ENCODE measurements at places on chromosomes 5 and 9.

GRCh38 chr5:57937025-57937424, 454.4 kb upstream of the ACTBL2 start:
- no peak for DNase-seq

DNA sequence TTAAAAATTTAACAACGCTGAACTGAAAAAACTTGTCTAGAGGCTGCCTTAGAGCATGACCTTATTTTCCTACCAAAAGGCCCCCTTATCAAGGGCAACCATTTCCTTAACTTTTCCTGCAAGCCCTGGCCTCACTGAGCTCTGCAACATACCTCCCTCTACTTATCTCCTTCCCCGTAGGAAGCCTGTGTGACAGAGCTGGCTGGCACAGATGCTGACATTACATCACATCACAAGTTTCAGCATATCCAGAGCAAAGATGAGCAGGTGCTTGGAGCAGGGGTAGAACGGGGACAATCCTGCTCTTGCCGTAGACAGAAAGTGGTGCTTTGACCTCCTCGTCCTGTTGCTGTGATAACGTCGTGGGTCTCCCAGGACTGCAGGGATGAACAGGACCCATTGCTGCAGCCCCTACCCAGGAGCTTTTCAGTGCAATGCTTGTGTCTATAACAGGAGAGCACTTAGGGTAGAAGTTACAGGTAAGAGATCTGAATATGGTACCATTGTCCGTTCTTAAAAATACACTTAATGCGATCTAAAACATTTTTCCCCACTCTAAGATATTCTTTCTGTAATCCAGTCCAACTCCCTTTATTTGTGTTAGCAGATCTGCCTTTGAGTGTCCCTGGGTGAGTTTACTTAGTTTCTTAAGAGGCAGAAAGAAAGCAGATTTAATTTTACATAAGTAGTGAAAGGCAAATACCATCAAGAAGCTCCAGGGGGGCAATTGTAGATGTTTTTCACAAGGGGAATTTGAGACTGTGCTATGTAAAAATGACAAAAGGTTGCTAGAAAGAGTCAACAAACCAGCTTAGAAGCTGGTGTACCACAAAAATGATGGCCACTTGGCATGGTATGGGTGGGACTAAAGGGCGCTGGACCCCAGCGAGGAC, 101.9 kb upstream of the EFNA5 start:
- no peak for DNase-seq

GRCh38 chr5:113054899-113055298, 78.3 kb downstream of the DCP2 start:
- no peak for DNase-seq

GRCh38 chr5:73284220-73284795, 111.3 kb downstream of the TMEM174 start:
- no peak for DNase-seq

GRCh38 chr5:19314840-19315239, 673.2 kb downstream of the CDH18 start:
- DNase-seq, result no peak

GRCh38 chr5:10339958-10340357, 13.5 kb upstream of the MARCHF6 start:
- no peak for DNase-seq

GRCh38 chr5:178625679-178626483, 969 bp downstream of the CLK4 start:
- DNase-seq, result peak; percentile 49

DNA sequence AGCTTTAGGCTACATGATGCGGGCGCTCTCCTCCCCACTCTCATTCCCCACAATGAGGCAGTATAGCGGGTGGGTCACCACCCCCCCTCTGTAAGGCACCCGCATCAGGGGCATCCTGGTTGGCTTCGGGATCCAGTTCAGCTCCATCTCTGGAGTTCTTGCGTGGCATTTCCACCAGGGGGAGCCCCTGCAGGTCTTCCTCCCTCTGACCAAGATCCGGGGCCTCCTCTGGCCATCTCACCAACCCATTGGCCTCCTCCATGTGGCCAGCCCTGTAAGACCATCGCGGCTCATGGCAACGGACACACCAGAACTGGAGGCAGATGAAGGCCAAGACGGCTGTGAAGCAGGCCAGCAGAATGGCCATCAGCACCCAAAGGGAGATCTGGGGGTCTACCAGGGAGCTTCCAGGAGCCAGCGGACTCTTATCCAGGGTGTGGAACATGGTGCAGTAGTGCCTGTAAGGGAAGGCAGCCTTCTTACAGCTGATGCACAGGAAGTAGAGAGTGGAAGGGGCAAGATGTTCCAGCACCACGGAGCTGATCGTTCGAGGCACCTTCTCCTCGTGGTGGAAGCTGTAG, 77.0 kb downstream of the CYFIP2 start:
- DNase-seq, result no peak

- DNase-seq, result no peak
These were observed 21.3 kb downstream of the CCDC69 start for GRCh38 chr5:151202381-151203139.

DNA sequence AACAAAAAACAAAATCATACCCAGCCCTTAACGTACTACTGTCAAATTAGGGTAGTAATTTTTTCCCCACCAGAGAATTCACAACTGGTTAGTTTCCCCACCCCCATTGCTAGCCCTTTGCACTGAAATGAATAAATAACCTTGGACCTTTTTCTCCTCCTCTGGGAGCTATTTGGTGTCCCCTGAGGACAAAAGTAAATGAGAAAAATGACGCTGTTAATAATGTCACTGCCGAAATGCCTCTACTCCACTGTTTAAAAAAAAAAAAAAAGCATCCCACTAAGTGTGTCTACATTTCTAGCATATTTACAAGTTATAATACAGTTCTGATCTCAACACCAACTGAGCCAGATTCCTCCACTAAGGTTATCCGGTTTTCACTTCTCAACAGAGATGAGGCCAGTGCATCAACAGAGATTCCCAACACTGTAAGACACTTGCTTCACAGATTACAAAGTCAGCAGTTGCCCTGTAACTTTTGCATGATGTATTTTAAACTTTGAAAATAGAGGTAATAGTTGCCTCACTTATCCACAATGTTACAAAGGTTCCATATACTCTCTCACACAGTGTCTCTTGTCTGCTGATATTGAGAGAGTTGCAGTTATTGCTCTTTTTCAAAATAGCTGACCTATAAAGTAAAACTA, 5.1 kb upstream of the NFIB start:
- DNase-seq, result no peak

DNA sequence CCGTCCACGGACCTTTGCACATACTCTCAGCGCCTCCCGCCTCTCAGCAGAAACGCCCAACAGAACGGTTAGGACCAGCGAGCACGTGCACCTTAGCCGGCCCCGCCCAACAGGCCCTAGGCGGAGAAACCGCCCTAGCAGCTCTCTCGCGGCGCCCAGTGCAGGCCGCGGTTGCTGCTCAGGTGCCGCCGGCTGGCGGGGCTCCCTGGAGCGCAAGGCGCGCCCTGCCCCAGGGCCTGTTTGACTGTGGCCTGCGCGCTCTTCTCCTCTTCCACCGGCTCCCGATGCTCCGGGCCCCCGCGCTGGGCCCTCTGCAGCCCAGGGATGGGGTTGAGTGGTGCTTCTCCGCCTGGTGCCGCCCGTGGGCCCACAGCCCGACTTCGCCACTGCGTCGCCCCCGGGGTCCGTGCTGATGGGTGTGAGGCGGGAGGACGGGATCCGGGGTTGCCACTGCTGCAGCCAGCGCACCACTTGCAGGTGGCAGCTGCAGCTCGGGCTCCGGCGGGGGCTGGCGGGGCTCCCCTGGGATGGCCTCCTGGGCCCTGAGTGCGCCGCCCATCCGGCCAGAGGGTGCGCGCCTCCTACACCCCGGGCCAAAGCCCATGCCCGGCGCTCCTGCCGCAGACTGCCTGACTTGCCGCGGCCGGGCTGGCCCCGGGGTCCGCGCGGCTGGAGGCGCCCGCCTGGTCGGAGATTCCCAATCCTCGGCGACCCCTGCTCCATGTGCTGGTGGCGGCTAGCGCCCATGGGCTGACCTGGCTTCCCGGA, 1889.4 kb upstream of the CDH9 start:
- no peak for DNase-seq

GRCh38 chr5:7190712-7191250, 205.2 kb upstream of the ADCY2 start:
- no peak for DNase-seq

DNA sequence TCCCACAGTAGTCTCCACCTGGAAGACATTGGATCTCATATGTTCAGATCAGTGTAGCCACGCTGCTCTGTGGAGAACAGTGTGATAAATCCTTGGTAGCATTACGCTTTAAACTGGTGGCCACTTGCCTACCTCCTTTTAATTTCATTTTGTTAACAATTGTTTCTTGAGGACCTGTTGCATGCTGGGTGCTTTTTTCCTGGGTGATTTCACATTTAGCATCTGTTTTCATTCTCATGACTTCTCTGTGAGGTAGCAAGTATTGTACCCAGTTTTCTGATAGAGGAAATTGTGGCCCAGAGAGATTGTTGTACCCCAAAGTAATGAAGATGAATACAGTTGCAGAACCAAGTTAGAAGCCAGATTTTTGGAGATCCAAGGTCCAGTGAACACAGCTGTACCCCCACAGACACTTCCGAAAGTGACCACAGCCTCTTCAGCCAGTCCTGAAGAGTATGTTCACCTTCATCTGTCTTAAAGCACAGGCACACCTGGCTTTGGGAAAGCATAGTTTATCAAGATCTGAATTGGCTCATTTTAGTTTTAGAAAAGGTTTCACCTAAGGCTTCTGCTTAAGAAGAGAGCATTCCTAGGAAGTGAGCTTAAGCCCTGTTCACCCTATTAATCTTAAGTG, 75.2 kb downstream of the F2RL2 start:
- DNase-seq, result no peak

- DNase-seq, result no peak
These were observed 134.9 kb upstream of the FBXL7 start for GRCh38 chr5:15365070-15365469.

GRCh38 chr9:30235068-30235467, 2149.4 kb upstream of the ACO1 start:
- DNase-seq, result no peak

- DNase-seq, result no peak
These were observed 152.0 kb downstream of the MYO10 start for GRCh38 chr5:16784088-16784487.

DNA sequence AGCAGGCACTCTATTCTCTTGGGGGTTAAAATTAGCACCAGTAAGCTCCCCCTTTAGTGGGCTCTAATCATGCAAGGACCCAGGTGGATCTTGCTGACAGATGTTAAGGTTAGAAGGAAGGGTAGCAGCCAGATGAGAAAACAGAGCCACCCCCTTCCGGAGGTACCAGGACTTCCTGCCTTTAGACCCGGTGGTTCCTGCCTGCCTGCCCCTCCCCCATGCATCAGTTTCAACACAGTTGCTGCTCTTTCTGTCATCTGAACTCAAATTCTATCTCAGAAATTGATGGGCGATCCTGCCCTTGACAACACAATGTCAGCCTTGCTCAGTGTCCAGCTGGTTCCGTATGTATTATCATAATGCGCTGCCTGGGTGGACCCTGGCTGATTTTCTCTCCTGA, 287.3 kb downstream of the EBF1 start:
- DNase-seq, result no peak

- DNase-seq, result no peak
These were observed 1.7 kb upstream of the PTPN3 start for GRCh38 chr9:109499631-109500410.

DNA sequence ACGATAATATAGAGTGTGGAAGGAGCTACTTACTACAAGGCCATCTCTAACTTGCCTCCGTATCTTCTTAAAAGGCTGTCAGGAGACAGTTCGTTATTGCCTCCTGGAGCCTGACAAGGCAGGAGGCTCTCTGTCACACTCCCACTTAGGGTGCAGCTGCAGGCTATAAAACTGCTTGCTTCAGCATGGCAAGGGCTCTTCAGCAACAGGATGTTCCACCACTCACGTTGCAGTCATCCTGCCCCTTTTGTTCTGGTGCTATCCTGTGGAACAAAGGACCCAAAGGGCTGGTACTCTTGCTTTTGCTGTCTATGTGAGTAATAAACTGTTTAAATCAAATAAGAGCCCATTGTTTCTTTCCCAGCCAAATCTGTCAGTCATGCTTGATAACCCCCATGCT, 508.9 kb downstream of the NTRK2 start:
- DNase-seq, result no peak

DNA sequence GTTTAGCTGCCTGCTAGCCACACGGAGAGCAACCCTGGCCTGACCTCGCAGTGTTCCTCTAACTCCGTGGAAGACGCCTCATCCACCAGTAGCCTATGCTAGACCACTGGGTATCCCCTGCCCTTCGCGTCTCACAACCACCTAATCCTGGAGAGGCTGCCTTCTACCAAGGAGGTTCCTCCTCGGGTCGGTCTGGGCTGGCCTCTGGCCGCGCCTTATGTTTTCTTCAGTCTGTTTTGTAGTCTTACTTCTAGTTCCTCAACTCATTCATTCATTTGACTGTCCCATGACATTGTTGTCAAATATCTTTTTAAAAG, 1.6 kb upstream of the TPM2 start:
- DNase-seq, result no peak

DNA sequence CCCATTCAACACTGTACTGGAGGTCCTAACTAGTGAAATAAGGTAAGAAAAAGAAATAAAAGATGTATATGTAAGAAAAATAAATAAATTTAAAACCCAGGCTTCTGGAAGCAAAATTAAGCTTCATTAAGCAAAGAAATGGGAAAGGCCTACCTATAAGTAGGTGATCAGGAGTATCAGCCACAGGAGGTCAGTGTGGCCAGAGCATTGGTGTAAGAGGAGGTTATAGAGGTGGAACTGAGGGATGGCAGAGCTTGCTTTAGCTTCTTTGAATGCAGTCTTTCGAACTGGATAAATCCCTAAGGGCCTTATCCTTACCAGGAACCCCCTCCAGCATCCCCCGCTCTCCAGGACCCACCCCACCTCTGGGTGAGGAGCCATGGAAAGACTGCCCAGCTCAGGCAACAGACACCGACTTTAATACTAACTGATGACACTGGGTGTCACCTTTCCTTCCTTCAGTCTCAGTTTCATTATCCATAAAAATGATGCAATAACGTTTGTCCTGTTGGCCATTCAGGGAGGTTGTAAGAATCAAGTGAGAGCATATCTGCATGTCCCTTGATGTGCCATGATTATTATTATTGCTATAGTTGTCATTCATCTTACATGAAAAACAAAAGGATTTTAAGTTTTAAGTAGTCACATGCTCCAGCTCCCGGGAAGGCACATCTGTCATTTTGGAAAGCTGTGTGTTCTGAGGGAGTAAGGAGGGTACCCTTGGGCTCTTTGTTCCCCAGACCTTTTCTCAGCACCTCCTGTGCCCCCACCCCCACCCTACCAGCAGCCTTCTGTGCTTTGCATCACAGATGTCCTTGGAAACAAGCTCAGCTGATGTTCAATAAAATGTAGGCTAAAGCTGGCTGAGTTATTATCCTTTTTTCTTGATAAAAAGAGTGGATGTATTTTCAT, 50.8 kb upstream of the CTNNA1 start:
- DNase-seq, result no peak

GRCh38 chr9:88741335-88741734, 206.4 kb downstream of the NXNL2 start:
- no peak for DNase-seq

Data from right renal pelvis (tissue), 4 donors.